ENCODE measurements at places on chromosomes 3 and 15.

DNA sequence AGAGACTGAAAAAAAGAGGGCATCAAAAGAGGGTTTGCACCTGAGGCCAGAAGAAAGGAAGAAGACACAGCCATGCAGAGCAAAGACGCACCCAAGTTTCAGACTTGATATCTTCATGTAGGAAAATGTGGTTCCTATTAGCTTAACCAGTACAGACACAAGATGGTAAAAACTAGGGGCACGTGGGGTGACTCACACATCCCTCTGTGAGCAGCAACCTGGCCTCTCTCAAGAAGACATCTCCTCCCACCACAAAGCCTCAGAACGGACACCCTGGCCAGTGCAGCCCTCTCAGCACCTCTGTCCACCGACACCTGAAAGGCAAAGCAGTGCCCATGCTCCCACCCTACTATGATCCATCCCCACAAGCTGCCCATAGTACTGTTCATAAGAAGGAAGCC, 33.3 kb downstream of the GLB1 start:
- no peak for DNase-seq

- no peak for DNase-seq
Observed at GRCh38 chr3:31291818-31292217, 240.9 kb upstream of the STT3B start.

- DNase-seq: no peak
Observed at GRCh38 chr3:140167600-140168281, 232.8 kb downstream of the CLSTN2 start.

GRCh38 chr3:126538966-126539365, 15.0 kb downstream of the CHST13 start:
- DNase-seq: peak; percentile 29

DNA sequence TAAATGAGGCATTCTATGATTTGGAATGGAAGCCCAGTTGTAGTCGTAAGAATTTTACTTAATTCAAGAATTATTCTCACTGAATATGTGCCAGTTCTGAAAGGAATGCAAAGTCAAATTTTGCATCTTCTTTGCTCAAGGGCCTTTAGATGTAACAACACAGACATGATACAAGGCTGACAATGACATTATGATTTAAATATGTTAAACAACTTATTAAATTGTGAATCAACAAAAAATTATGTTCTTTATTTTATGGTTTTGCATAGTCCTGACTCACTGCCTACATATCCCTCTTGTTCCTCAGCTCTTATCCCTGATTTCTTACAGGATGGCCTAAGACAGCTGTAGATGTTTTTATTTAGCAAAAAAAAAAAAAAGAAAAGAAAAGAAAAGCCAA, 170.9 kb upstream of the NR2E3 start:
- DNase-seq: no peak

DNA sequence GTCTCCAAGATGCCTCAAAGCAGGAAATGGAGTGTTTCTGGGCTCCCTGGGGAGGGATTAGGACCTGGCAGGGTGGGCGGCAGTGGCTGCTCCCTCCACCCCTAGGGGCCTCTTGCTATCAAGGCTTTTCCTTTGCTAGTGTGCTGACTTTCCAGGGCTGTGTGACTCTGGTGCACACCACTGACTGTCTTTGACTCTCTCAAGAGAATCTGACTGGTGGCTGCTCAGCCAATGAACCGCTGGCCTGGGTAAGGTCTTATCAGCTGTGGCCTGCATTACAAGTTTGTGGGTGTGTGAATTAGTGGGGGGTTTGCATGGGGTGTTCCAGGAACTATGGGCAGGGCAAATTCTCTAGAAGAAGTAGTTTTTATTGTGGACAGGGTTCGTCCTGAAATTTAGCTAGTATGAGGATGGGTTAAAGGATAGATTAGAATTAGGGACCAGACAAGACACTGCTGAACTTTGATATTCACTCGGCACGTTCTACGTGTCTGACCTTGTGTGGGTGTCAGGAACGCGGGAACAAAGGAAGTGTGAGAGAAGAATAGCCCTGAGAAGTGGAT, 29.5 kb downstream of the SIAH2 start:
- peak; percentile 66 for DNase-seq

GRCh38 chr15:100075229-100075628, 266.5 kb downstream of the ADAMTS17 start:
- no peak for DNase-seq

DNA sequence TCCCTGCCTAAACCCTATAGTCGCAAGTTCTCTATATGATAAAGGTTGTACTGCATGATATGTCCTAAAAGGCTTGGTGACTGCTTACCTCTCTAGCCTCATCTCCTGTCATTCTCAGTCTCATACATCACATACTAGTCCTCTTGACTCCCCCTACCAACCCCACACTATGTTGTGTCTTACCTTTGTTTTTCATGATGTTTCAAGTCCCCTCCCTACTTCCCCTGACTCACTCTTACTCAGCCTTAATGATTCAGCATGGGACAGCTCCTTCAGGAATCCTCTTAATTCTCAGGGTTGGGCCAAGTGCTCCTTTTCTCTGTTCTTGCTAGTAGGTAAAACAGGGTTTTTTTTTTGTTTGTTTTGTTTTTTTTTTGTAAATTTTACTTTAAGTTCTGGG, 49.6 kb downstream of the SLMAP start:
- DNase-seq: peak; percentile 81

GRCh38 chr3:45513041-45513440, 81.5 kb upstream of the LIMD1 start:
- DNase-seq: no peak

- DNase-seq: no peak
Observed at GRCh38 chr15:63484433-63485186, 19.8 kb upstream of the USP3 start.

- DNase-seq: no peak
Observed at GRCh38 chr15:100716456-100717085, 114.2 kb downstream of the ASB7 start.

- DNase-seq: peak; percentile 89
Observed at GRCh38 chr3:156233876-156234275, 113.5 kb downstream of the KCNAB1 start.

- DNase-seq: no peak
Observed at GRCh38 chr3:71441217-71441924, 142.2 kb downstream of the FOXP1 start.

DNA sequence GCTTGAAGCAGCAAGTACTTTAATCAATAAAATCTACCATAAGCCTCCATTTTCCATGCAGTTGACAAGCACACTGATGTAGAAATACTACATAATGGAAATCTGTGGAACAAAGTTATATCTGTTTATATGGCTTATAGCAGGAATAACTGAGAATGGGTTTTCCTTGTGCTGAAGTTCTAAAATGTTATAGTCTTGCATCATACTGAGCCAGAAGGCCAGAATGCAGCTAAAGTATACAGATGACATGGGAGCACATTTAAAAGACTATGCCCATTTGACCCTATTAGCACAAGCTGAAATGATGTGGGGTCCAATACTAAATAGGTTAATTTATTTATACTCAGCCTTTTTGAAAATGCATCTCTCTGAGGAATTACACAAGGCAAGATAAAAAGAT, 25.1 kb downstream of the SLC24A5 start:
- DNase-seq: no peak

- no peak for DNase-seq
Observed at GRCh38 chr15:33066584-33066983, 127.9 kb downstream of the FMN1 start.

DNA sequence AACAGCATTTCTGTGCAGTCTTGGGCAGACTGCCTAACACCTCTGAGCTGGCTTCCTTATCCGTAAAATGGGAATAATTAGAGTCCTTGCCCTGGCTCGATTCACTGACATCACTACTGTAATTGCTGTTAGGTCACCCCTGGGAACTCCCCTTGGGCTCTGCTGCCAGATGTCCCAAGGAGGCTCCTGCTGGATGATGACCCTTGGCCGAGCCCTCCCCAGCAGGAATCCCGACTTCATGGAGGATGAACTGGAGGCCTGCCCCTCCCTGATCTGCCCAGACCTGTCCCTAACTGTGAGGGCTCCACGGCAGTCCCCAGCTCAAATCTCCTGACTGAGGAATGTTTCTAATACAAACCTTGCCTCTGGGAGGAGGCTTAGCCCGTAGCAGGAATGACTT, 18.0 kb downstream of the ESYT3 start:
- peak; percentile 71 for DNase-seq

- no peak for DNase-seq
Observed at GRCh38 chr3:39302178-39302577, 22.3 kb upstream of the CX3CR1 start.

- no peak for DNase-seq
Observed at GRCh38 chr3:182986021-182986420, 5.7 kb upstream of the DCUN1D1 start.

DNA sequence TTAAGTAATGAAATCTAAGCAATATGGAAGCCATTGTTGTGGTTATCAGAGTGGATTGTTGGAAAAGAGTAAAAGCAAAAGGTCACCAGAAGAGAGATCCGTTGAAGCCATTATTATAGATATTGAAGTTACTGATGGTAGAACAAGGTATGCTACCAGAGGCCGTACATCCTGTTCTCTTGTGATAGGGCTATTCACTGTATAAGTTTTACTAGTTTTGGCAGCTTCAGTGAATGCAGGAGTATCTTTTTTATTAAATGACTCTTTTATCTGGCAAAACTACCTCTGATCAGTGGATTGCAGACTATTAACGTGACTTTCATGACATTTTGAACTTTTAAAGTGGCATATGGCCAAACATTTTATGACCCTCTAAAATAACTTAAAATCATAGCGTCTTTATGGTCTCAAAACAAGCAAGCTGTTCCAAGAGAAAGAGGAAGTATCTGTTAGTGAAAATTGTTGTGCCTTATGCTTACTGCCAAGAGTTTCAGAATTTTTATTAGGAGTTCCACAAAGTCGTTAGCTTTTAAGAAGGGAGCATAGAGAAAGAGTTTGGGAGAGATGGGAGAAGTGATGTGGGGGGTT, 102.9 kb downstream of the LRRC49 start:
- DNase-seq: no peak

GRCh38 chr15:98827217-98827616, 178.9 kb downstream of the IGF1R start:
- no peak for DNase-seq

DNA sequence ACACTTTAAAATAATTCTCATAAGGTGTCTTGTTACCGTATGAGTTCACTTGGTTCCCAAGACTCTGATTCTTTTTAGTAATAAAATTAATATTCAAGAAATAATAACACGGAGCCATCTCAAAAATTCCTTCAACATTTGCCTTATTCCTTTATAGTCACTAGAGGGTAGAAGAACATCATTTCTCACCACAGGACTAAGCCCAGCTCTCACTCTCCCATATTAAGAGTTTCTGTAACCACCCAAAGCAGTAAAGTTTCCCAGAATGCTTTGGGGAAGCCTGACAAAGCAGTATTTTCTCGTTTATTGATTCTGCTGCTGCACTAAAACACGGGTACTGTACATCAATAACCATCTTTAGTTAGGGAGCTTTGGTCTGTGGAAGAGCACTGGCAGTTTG, 114.9 kb downstream of the MCTP2 start:
- DNase-seq: no peak

DNA sequence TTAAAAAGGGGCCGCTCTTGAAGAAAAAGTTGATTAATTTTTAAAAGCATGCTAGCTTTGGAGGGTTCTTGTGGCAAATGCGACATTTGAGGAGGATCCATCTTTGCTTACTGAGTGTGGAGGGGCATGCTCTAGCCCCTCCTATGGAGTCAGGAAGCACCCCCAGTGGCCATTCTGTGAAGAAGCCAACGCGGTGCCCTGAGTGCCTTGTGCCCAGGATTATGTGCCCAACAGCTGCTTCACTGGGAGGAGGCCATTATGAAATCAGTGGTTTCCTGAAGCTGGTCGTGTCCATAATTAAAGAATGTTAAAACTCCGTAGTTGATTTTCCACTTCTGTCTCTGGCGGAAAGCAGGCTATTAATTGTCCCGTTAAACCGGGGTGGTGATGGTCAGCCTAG, 69.1 kb upstream of the TNFAIP8L3 start:
- no peak for DNase-seq

- no peak for DNase-seq
Observed at GRCh38 chr3:111776827-111777483, 82.1 kb upstream of the PHLDB2 start.

DNA sequence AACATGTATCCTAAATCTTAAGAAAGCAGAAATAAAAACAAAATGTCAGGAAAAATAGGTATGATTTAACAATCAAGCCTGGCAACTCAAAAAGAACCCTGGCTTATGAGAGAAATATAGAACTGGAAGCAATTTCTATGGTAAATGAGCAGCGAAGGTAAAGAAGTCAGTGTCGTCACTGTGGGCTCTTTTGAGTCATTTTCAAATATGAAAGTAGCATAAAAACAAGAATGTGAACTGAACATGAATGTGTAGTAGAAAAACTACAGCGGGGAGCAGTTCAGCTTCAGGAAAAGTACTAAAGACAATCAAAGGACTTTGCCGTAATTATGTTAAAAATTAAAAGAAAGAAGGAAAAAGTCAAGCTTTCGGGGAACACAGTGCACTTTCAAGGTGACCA, 17.5 kb downstream of the LSG1 start:
- no peak for DNase-seq

DNA sequence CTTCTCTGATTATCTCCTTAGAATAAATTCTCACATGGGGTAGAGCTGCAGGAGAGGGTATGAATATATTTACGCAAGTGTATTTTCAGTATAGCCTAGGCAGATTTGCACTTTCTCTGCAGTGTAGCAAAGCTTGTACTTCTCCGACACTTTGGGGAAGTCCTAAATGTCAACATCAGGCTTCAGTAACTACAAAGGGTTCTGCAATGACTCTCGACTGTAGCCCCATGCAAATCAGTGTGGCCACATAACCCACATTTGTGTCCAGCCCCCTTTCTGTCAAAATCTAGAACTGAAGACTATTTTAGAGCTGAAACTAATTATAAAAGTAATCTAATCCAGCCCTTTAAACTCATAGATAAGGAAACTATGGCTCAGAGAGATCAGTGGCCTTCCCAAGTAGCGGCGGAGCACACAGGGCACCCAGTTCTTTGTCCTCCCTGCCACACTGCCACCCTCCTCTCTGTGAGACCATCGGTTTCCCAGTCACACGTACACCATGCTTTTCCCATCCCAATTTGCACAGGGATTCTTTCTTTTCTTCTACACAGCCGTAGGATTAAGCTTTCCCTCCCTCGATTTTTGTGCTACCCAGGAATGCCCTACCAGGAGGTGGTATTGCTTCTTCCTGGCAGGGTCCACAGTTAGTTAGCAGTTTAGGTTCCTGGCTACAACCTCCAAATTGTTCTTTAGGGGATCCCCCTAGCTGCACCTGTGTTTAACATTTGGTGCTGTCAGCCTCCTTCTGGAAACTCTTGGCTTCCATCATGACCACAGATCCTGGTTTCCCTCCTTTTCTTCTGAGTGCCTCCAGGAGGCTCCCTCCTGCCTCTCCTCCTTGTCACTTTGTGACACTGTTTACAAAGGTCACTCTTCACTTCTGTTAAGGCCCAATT, 22.9 kb downstream of the MRAS start:
- no peak for DNase-seq

GRCh38 chr3:480070-480469, 283.5 kb downstream of the CHL1 start:
- DNase-seq: no peak

GRCh38 chr3:45885979-45886705, at the start of gene CCR9:
TSS of gene CCR9 (plus strand) at chr3:45886543. CDS start at chr3:45894934, 8,391 bp downstream.
- DNase-seq: no peak

Data from islet precursor cell (in vitro differentiated cells).